ENCODE measurements at places on chromosomes 11 and 22.

DNA sequence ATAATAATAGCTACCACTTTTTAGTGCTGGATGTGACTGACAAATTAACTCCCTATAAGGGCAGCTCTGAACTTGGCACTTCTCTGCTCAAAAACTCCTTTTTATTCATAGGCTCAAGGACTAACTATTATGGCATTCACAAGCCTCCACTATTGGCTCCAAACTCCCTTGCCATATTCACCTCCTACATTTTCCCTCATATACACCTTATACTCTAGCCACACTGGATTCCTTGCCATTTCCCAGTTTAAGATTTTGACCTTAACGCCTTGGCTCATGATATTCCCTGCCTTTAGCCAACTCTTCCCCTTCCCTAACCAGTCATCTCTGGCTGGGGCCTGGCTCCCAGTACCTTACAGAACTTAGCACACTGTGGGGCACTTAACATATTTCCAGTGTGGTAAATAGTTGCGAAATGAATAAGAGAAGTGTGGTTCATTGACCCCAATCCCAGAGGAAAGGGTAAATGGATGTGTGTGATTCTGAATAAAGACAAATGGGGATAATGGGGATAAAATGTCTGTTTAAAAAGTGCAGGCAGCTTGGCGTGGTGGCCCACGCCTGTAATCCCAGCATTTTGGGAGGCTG lies 40.0 kb upstream of the SORL1 start:
- DNase-seq: no peak

GRCh38 chr11:129323896-129324502 lies 51.6 kb upstream of the BARX2 start:
- peak; percentile 21 for DNase-seq

DNA sequence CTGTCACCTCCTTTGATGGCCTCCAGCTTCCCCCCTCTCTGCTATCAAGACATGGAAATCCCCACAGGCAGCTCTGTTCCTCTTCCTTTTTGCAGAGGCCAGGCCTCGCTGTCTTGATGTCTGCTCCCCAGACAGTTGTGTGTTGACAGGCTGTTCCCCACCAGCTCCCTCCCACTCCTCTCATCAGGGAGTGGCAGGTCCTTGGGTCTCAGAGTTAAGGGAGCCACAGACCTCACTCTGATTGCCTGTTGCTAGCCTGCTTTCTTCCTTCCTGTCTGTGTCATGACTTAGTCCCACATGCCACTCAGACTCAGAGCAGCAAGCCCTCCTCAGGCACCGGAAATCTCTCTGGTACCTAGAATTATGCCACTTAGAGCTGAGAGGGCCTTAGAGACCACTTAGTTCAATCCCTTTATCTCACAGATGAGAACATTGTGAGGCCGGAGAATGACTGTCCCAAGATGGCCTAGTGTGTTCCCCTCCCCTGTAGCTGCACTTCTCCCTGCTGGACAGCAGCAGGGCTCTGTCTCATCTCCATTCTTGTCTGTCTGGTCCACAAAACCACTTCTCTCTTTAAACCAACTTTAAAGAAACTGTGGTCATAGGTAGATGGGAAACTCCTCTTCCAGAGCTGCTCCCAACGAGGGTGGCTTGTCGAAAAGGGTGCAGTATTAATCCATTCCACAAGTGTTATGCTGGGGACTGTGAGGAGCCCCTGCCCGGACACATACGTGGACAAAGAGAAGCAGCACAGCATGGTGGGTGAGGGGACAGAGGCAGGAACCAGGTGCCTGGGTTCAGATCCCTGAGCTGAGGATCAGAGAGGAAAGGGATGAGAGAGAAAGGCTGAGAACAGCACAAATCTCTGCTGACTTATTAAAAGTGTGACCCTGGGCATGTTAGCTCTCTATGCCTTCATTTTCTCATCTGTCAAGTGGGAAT lies 4.2 kb downstream of the AMPD3 start:
- no peak for DNase-seq

GRCh38 chr11:81886406-81887075 lies 847.1 kb downstream of the FAM181B start:
- no peak for DNase-seq

DNA sequence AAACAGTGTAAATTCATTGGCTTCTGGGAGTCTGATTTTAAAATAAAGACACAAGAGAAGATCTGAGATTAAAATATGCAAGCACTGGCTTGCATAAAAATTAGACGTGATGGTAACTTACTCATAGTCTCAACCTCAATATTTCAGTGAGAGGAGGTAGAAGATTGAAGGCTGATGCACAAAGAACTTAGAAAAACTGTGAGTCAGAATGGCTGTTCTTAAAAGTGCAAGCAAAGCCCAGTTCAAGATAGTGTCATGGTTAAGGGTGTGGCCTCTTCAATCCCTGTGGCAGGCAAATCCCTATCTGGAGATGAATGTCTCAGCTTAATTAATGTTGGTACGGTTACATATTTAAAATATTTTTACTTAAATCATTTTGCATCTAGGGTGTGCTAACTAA lies 33.6 kb upstream of the FIBIN start:
- no peak for DNase-seq

DNA sequence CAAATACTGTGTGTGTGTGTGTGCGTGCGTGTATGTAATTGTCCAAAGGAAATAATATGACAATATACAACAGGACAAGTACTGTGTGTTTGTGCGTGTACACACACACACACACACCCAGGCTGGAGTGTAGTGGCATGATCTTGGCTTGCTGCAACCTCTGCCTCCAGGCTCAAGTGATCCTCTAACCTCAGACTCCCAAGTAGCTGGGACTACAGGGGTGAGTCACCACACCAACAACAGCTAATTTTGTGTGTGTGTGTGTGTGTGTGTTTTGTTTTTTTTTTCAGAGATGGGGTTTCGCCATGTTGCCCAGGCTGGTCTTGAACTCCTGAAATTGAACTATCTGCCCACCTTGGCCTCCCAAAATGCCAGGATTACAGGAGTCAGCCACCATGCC lies 61.5 kb downstream of the NUP98 start:
- no peak for DNase-seq

GRCh38 chr22:49382451-49382735 lies 445.3 kb downstream of the BRD1 start:
- no peak for DNase-seq

- no peak for DNase-seq
Measured at GRCh38 chr11:70142221-70142875, 60.7 kb upstream of the FADD start.

DNA sequence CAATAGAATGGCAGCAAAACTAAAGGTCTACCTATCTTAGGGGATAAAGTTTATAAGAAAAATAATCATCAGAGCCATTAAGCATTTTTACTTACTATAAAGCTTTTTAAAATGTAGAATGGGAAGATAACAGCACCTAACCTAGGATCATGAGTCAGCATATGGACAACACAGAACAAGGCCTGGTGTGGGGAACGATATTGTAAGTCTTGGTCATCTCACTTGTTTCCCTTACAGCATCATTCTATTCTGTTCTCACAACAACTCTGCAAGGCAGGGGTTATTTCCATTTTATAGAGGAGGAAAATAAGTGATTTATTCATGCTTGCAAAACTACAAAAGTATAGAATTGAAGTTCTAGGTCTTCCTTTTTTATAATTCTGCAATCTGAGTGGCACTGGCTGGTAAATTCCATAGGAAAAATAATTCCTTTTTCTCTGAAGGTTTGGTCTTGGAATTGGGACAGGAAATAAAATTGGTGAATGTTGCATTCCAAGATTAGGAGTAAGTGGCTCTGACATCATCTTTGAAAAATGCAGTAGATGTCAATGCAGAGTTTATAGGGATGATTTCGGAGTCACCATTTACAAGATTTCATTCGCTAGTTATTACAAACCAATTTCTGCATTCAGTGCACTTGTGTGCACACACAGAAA lies 423.0 kb downstream of the DYNC2H1 start:
- DNase-seq: peak; percentile 76

GRCh38 chr11:61071208-61071681 lies 31.0 kb upstream of the CD5 start:
- no peak for DNase-seq

GRCh38 chr11:29135504-29135903 lies 881.3 kb downstream of the KCNA4 start:
- DNase-seq: no peak

DNA sequence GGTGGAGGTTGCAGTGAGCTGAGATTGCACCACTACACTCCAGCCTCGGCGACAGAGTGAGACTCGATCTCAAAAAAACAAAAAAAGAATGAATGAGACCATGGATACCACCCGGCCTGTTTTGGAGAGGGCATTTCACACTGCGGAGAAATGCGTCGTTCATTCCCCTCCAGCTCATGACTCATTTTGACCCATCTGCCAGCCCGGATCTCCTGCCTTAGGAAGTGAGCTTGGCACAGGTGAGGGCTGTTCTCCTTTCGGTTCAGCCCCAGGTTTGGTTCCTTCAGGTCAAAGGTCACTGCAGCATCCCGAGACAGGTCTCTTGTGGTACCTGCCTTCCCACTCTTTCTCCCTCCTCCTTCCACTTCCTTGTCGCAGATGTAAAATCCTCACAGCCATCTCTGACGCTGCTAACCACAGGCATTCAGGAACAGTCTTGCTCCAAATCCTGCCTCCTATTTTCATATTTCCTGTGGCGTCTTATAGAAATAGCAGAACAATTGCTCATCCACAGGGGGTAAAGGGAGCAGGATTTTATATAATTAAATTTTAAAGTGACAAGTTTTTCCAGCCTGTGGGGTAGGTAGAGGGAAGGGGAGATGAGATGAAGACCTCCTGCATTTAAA lies 517.9 kb downstream of the NTM start:
- DNase-seq: peak; percentile 89

GRCh38 chr11:117840881-117841550 lies 16.5 kb upstream of the FXYD2 start:
- no peak for DNase-seq

- no peak for DNase-seq
Measured at GRCh38 chr11:115700496-115700895, 196.3 kb upstream of the CADM1 start.

DNA sequence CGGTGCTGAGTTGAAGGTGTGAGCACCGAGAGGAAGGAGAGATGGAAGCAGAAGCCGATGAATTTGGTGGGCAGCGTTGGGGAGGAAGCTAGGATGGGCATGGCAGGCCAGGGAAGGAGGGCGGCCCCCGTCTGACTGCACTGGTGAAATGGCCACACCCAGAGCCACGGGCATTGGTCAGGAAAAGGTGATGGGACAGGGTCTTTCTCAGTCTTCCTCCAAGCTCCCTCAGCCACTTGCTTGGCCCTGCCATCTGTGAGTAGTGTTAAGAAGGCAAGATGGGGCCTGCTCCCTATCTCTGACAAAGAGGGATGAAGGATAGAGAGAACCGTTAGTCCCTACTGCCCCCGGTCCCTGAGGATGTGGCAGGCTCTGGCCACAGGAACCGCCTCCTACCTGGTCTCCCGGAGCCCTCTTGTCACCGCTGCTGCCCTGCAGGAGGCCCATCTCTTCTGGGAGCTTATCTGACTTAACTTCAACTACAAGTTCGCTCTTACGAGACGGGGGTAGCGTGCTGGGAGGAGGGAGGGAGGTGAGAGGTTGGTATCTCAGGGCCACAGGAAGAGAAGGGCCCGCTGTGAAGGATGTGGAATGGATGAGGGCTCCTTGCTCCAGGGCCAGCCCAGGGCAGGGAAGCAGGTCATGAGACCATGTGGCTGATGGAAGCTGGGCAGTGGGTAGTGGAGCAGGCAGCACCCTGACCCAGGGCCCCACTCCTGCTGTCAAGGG lies 6.8 kb downstream of the MCAM start:
- DNase-seq: no peak

Measured in fibroblast of skin of left quadriceps (primary cell).